ENCODE measurements at places on chromosomes 3 and 15. TPM values are rescaled to one million over a fixed set of nuclear protein-coding genes. Genes with fewer than 3 reads are reported as not detected.

Gene CHRD
- 2.0 TPM for total RNA-seq

Gene EPHA6
- 3.0 TPM for total RNA-seq

Gene SETD2
- 39.5 TPM for total RNA-seq

Gene PLS1
- 252 TPM for total RNA-seq

Gene ACTC1
- total RNA-seq, result not detected

Gene MAP3K13
- total RNA-seq, result 46.9 TPM

Gene SSUH2
- 4.9 TPM for total RNA-seq

Gene CBLB
- total RNA-seq, result 34.5 TPM

Gene OSTN
- total RNA-seq, result not detected

Gene PLA2G4B
- 6.2 TPM for total RNA-seq

Measured in colonic mucosa (tissue), 4 donors.